ENCODE measurements at places on chromosomes 12 and 14. TPM values are rescaled to one million over a fixed set of nuclear protein-coding genes. Genes with fewer than 3 reads are reported as not detected.

Gene TMEM119
- 20.4 TPM for total RNA-seq

Gene BBOF1
- total RNA-seq = 19.6 TPM

DNA sequence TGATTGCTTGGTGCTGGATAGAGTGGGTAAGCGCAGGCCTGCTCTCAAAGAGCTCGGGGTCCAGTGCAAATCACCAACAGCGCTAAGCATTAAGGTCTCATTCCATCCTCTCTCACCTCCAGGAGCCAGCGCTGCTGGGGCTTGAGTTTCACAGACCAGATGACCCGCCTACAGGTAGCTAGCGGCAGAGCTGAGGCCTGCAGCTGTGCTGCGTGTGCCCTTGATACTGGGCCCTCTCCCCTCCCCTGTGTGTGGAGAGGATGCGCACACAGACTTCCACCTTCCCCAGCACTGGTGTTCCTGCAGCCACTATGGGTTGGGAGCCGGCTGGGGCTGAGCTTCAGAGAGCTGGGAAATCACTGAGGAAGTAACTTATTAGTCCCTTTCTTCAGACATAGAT is 149.9 kb downstream of the CALM1 start:
- no peak overlapping the region for H3K4me3 ChIP-seq
- peaks cover 13% of the 10 kb centered on the region for H3K4me1 ChIP-seq
- DNase-seq = peak; percentile 1
- no peak overlapping the region for H3K27ac ChIP-seq
- no peaks in the 10 kb centered on the region for H3K36me3 ChIP-seq
- H3K27me3 ChIP-seq = no peaks in the 10 kb centered on the region

Gene TTC9
- total RNA-seq = 7.5 TPM

Gene KCNC2
- total RNA-seq = not detected
